ENCODE measurements at places on chromosomes 5 and 9.

- no peak for DNase-seq
Observed at GRCh38 chr5:75847561-75848021, 130.4 kb upstream of the POC5 start.

DNA sequence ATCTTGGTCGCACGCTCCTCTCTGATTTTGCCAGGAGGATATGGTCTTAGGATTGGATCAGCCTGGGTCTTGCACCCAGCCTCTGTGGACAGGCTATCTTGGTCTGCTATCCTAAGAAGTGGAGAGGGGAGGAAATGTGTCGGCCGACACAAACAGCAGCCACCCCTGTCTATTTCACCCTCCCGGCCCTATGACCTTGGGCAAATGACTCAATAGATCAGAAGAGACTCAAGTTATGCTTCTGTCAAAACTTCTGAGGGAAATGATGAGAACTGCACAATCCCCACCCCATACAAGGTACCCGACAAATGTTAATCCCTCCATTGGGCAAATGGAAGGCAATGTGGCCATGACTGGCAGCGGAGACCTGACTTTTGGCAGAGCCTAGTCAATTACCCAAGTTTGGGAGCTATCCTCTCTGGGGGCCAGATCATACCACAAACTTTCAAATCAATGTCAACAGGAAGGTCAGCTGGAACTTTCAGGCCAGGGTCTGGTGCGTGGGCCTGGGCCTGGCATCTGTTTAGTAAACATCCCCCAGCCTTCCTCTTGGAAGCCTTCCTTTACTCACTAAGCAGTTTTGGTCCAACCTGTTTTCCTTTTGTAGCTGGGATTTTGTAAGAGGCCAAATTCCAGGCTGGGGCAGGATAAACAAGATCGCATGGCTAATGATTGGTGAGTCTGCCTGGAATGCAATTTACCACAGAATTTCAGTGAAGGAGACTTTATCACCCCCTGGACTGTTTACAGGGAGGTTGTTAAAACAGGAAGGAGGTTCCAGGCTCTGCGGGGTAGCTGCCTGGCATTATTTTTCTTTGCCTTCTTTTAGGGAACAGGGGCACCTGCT is 64.2 kb upstream of the CPEB4 start:
- no peak for DNase-seq

DNA sequence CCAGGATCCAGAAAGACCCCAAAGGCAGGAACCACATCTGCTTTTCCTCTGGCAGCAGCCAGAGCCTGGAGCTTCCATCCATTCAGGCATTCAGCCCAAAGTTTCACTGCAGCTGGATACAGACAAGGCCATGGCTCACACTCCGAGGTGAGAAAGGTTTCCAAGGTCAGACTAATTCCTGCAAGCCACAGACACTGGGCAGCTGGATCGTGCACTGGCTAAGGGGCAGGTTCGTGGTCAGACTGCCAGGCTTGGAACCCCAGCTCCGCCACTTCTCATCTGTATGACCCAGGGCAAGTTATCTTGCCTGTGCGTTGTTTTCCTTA is 36.9 kb downstream of the SPOCK1 start:
- DNase-seq: no peak

- no peak for DNase-seq
Observed at GRCh38 chr5:180647465-180647864, 1.9 kb downstream of the FLT4 start.

DNA sequence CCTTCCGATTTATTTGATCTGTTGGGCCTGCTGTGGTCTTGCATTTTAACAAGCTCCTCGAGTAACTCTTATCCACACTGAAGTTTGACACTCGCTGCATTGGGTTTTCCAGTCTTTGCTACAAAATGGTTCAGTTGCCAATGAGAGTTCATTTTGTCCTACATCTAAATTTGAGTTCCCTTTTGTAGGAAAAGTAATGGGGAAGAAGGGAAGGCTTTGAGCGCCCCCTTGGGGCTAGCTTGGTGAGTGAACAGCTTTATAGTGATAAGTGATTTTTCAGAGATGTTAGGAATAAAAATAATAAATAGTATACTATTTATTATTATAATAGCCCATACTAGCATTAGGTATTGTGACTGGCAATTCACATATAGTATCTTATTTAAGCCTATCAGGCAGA is 89.9 kb upstream of the GNAQ start:
- DNase-seq: no peak

GRCh38 chr5:66894480-66895240 is 298.5 kb downstream of the MAST4 start:
- DNase-seq: no peak

GRCh38 chr5:107526270-107526937 is 144.3 kb downstream of the EFNA5 start:
- DNase-seq: no peak

DNA sequence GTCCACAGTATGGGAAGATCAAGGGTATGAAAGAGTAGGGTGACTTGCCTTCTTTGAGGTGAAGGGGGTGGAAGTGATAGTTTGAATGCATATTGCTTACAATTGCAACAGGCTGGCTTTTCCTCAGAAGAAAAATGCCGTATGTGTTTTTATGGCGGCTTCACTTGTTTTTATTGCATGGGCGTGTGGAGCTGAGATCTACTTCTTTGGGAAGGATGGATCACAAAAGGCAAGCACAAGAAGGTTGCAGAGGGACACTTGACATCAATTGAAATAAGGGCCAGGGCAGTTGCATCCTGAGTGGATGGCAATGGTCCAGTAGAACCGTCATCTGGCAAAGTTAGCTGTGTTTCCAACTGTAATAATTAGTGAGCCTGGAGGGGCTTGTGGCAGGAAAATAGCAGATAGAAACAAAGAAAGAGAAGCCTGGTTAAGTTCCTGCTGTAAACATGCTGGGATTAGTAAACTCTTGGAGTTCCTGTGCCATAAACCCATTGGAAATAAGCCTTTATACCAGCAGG is 138.4 kb downstream of the NTRK2 start:
- no peak for DNase-seq

- no peak for DNase-seq
Observed at GRCh38 chr5:176633598-176633997, 3.1 kb downstream of the EIF4E1B start.

DNA sequence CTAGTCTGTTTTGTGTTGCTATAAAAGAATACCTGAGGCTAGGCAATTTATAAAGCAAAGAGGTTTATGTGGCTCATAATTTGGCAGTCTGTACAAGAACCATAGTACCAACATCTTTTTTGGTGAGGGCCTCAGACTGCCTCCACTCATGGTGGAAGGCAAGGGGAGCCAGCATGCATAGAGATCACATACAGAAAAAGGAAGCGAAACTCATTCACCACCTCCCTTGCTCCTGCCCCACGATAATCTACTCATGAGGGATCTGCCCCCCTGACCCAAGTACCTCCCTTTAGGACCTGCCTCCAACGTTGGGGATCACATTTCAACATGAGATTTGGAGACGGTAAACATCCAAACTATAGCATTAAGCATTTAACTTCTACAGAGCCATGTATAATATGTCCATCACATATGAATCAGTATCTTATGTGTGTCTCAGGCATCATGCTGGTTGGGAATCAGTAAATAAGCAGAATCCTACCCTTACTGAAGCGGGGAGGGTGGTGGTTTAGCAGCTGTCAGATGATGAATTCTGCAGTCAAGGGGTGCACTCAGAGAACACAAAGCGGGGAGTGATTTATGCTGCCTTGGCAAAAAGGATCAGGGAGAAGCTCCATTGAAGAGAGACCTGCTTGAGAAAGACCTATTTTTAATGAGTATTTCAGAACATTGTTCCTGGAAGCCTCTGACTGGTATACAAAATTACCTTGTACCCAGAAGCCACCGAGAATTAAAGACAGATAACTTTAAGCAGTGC is 34.8 kb downstream of the HMGXB3 start:
- no peak for DNase-seq

DNA sequence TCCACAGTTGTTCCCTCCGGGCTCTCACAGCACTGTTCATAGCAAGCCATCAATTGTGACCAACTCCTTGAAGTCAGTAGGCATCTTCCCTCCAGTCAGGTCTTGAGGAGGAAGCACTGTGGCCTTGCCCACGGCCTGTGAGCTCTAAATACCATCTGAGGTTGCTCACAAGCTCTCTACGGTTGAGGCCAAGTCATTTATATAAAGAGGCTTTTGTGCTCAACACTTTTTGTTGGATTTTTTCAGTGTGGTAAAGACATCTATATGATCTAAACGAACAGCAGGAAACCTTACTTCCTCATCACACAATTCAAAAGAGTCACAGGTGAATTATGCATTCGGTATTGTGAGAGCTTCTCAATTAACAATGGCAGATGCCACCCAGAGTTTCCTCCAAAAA is 97.3 kb downstream of the ZNF462 start:
- no peak for DNase-seq

- no peak for DNase-seq
Observed at GRCh38 chr5:3484836-3485235, 110.8 kb upstream of the IRX1 start.

- peak; percentile 9 for DNase-seq
Observed at GRCh38 chr5:114120166-114120565, 241.7 kb upstream of the KCNN2 start.

GRCh38 chr5:170303549-170303948 is 6.0 kb upstream of the LCP2 start:
- DNase-seq: no peak
